Stimulated activated effector memory CD8-positive, alpha-beta T cell treated with anti-CD3 and anti-CD28 coated beads, Interleukin-12 subunit alpha, Interleukin-12 subunit beta, amount 100 ng/mL, for 72 hours (primary cell): ENCODE measurements at places on chromosomes 4 and X.
A peak's percentile ranks its signal among the peaks of the same experiment; 100 is the strongest.

DNA sequence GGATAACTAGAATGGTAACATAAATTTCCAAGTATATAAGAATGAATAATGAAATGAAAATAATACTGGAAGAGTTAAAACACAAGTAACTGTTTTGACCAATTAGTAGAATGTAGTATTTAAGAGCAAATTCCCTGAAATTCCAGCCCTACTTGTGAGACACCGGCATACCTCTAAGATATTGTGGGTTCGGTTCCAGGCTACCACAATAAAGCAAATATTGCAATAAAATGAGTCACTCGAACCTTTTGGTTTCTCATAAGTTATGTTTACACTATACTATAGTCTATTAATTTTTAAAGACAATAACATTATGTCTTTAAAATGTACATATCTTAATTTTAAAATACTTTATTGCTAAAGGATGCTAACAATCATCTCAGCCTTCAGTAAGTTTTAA is 15.2 kb upstream of the IQCM start:
- no peak for DNase-seq

GRCh38 chr4:154368060-154368459 is 123.5 kb downstream of the DCHS2 start:
- no peak for DNase-seq

DNA sequence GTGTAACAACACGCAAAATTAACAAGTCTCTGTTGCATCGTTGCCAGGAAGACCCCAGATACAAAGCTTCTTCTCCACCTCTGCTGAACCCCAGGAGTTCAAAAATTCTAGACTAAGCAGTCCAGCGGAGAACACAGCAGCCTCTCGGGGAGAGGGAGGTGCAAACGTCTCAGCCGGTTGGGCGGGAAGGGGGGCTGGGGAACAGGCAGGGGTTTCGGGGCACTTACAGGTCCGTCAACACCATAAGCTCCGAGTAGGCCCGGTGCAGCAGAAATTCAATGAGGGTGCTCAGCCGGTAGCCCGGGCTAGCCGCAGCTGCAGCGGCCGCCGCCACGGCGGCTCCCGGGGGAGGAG is 394 bp downstream of the MED14 start:
- DNase-seq = no peak

DNA sequence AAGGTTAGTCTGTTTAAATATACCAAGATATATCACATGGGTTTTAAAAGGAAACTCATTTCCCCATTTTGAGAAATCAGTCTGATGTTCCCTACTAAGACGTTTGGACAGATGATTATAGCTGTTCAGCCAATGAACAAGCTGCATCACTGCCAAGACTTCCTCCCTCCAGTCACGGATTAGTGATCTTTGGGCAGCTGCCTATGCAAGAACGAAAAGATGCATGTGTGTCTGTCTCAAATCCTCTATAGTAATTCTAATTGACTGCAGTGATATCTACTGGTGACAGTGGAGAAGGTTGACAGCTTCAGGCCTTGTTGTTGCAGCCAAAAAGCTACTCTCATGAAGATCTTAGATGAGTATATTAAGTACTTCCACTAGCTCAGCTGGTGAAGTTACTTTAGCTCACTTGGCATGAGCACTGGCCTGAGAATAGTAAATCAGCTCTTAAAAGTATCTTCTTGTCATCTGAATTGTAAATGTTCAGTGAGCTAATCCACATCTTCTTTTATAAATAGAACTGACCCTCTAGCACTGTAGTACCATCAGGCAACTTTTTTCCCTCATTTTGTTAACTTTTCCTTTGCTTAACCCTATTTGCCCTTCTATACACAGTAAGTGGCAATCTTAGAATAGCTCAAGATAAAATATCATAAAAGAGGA is 134.5 kb upstream of the PCDH10 start:
- DNase-seq = no peak

DNA sequence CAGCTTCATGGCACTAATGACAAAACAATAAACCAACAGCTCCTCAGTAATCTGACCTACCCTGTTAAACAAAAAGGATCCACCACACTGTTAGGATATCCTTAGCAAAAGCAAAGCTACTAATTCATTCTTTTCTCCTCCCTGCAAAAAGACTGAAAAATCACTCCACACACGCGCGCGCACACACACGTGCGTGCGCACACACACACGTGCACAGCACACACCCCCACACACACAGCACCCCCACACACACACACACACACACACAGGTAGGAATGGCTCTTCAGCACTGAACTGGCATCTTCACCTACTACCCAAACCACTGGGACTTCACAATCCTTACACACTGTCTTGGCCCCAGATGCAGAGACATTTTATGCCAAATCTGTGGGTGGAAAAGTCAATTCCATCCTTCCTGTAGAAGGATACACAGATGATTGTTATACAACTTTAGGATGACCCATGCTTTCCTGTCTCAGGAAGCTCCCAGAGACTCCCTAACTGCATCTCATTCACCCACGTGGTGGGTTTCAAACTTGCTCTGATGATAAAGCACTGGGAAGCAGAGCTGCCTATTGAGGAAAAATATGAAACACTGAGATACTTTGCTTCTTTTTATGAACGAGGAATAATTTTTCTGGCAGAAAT is 102.5 kb downstream of the TSPAN5 start:
- DNase-seq = no peak

DNA sequence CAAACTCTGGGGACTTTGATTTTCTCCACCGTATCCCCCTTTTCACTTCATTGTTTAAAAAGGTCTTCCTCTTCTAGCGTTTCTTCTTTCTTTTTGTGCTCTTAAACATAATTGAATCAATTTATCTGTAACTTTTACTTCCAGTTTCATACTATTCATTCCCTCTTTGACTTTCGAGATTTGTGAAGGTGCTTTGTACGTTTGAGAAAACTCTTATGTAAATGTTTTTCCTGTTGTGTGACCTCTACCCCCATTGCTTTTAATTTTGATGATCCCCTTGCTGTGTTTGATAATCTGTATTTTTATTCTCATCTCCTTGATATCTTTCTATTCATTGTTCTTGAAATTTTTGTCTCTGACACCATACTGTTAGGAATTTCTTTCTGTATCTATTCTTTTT is 4.8 kb downstream of the USP38 start:
- DNase-seq = no peak

DNA sequence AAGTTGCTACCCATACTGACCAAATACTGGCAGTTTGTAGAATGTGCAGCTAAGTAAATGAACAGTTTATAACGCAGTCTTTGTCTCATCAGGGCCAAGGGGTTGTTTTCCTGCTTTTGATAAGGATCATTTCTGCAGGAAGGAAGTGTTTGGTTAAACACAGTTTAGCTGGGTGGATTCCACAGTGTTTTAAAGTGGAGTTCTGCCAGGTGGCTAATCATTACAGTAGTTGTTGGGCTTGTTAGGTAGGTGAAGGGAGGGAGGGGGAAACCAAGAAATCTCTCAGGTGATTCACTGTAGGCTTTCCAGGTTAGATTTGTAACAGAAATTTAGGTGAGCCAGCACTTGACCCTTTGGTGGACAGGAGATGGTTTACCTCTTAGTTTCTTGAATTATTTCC is 58.1 kb downstream of the FNIP2 start:
- DNase-seq = no peak

DNA sequence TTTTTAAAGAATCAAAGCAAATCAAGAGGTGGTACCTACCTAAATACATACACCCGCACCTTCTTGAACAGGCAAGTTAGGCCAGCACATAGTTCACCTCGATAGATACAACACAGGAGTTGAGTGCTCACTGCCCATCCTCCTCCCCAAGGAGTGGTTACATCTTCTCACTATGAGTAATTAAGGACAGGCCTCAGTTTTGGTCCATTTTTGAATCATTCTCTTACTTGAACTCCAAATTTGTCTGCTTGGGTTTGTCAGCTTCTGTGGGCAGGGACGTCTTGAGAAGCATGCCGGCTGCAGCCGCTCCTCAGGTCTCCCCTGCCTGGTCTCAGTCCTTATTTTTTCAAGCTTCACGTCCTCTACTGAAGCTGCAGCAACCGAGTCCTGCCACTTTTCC is 190.6 kb upstream of the RBPJ start:
- no peak for DNase-seq

GRCh38 chr4:106314960-106315359 is 1.0 kb downstream of the TBCK start:
- no peak for DNase-seq

- DNase-seq = no peak
These were observed 36.1 kb upstream of the DOCK11 start for GRCh38 chrX:118459494-118459893.

DNA sequence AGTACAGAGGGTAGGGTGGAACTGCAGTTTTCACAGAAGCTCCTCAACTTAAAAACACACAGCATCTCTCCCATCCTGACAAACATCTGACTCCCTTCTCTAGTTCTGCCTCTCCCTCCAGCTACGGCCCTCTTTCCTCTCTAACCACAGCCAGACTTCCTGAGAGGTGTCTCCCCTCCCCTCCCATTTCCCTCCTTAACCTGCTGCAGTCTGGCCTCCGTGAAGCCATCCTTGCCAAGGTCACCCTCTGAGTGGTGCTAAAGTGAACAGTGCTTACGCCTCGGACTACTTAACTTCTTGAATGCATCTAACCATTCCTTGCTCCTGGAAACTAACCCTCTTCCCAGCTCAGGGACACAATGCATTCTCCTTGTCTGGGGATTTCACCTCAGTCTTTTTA is 53.3 kb downstream of the RTL5 start:
- DNase-seq = no peak

DNA sequence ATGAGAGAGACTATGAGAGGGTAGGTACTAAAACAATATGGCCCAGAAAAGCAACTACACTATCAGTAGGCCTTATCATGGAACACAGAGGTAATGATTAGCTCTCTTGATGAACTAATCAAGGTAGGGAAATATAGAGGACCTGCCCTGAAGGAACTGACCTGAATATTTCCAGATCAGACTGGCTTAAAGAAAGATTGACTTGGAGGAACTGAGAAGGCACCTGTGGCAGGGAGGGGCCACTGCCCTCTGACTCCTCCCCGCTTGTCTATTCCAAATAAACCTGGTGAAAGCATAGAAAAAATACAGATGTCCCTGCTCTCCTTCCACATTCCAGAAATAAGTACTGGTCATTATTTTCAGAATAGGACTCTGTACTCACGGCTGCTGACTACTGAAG is 5.5 kb downstream of the RPS6KA6 start:
- no peak for DNase-seq

GRCh38 chrX:2457289-2458133 is 43.3 kb downstream of the DHRSX start:
- DNase-seq = no peak

- no peak for DNase-seq
These were observed 421.1 kb downstream of the PCDH7 start for GRCh38 chr4:31141095-31141831.

GRCh38 chr4:149292425-149293007 is 523.1 kb downstream of the IQCM start:
- DNase-seq = no peak

GRCh38 chr4:55635741-55636655 is at the start of gene NMU:
NMU (minus strand) TSS chr4:55636298; CDS start chr4:55636192, 106 bp downstream.
- peak; percentile 8 for DNase-seq

GRCh38 chr4:68951078-68951805 is at the start of gene UGT2A3:
UGT2A3 (minus strand) TSS chr4:68951804; CDS start chr4:68951760, 44 bp downstream.
- DNase-seq = no peak

DNA sequence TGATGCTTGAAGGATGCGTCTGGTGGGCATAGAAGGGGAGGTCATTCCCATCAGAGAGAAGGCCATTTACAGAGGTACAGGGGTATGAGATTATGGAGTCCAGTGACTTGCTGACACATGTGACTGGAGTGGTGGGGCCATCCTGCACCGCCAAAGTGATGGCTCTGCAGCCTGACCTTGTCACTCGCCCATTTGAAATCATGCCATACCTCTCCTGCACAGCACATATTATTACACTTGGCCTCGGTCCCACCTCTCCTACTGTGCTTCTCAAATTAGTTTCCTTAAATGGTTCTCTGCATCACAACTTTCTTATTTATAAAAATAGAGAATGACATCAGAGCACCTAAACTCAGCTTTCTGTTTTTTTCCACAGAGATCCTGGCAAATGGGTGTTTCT is 60.7 kb upstream of the HAND2 start:
- no peak for DNase-seq

DNA sequence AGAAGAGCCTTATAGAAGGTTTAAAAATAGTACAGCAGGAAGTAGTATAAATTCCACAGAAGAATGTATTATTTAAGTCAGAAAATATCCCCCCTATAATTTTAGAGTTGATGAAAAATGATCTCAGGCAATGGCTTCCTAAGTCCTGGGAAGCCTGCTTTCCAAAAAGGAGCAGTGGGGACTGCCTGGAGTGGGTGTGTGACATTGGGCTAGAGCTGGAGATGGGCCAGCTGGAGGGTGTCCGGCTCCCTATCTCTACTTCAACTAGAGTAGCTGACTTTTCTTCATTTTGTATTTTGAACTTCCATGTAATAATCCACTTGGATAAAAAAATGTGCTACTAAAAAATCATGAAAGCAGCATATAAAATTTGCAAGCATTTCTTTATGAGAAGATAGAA is 253.9 kb downstream of the ANK2 start:
- no peak for DNase-seq

- DNase-seq = no peak
These were observed 85.1 kb upstream of the UCP1 start for GRCh38 chr4:140653718-140654494.

DNA sequence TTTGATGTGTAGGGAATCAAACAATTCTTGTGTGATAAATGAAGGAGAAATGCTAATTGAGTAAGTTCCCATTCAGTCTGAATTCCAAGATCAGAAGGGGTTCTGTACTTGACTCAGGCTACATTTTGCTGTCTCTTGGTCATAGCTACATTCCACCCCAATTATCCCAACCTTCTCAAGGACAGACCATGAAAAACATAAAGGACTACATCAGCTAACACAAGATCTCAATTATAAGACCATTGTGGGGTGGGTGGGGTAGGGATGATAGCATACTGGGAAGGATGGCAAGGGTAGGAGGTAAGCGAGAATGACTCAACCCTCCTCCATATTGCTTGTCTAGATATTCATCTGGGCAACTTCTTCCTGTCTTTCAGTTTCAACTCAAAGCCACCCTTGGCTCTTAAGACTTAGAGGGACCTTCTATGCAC is 87.4 kb upstream of the ETNPPL start:
- DNase-seq = no peak

DNA sequence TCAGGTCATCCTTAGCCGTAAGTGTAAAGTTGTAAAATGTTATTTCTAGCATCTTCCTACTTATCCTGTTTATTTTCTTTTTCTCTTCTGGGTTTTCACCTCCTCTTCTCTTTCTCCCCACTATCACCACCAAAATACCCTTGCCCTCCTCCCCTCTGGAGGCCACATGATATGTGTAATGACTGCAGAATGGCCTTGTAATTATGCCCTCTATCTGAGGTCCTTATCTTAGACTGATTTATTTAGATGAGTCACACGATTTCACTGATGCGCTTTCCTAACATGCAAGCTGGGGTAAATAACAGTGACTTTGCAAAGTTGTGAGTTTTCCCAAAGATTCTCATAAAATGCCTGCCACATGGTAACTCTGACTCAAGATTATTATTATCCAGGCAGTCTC is 231.8 kb upstream of the GPRIN3 start:
- DNase-seq = no peak

- DNase-seq = no peak
These were observed 439.5 kb downstream of the NAF1 start for GRCh38 chr4:162727232-162727631.

GRCh38 chrX:39201305-39201990 is 400.2 kb downstream of the MID1IP1 start:
- no peak for DNase-seq
